ENCODE measurements at places on chromosomes 4 and X.

DNA sequence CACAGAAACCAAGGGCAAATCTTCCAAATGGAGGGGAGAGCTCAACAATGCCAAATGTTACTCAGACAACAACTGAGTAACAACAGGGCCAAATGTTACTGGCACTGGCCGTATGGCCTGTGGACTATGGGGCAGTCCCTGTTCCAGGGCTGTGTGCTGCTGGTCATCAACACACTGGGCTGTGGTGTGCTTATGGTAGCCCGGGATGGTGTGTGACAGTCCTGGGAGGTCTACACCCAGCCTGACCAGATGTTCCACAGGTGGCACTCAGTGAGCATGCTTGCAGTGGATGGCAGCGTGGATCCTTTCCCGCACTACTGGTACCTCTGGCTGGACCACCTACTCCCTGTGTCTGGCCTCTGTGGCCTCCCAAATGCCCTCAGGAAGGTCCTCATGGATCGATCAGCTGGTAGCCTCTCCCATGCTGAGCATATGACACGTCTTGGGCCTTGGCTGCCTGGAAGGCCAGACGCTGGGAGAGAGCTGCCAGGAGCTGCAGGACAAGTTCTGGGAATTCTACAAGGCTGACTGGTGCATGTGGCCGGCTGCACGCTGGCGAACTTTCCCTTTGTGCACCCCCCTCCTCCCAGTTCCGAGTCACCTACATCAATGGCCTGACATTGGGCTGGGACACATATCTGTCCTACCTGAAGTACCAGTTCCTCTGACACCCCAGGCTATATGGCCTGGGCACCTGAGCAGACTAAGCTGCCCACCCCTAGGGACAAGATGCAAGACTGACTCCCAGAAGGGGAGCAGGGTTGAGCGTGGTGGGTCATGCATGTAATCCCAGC lies 59.7 kb upstream of the IQSEC2 start:
- no peak for DNase-seq

GRCh38 chrX:124250835-124251437 lies 81.5 kb upstream of the TEX13D start:
- DNase-seq, result no peak

DNA sequence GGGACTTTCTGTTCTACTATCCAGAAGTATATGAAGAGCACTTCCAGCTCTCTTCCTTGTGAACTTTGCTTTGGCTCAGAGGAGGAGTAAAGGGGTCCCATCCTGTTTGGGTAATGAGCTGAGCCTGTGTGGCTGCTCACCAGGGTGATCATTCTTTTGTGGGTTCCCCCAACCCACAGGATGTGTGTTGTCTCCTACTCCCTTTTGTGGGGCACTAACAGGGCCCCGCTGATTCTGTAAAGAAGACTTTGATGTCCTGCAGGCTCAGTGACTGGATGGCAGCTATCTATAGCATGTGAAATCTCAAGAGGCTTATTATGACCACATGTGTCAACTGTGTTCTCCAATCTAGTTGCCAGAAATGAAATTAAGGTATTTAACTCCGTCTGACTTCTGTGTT lies 40.8 kb downstream of the ZNF518B start:
- no peak for DNase-seq

DNA sequence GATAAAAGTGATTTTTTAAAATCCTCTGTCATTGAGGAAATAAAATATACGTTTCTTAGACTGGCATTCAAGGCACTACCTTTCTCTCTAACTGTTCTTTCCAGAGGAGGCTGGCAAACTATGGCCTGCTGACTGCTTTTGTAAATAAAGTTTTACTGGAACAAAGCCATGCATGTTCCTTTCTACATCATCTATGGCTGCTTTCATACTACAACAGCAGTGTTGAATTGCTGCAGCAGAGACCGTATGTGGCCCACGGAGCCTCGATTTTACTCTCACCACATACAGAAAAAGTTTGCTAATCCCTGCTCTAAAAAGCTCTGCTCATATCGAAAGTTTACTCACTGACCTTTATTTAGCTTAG lies 20.2 kb downstream of the SETD7 start:
- no peak for DNase-seq

GRCh38 chr4:161990721-161991120 lies 173.1 kb downstream of the FSTL5 start:
- no peak for DNase-seq

- DNase-seq, result peak; percentile 20
Measured at GRCh38 chr4:5952286-5952974, 59.5 kb upstream of the CRMP1 start.

DNA sequence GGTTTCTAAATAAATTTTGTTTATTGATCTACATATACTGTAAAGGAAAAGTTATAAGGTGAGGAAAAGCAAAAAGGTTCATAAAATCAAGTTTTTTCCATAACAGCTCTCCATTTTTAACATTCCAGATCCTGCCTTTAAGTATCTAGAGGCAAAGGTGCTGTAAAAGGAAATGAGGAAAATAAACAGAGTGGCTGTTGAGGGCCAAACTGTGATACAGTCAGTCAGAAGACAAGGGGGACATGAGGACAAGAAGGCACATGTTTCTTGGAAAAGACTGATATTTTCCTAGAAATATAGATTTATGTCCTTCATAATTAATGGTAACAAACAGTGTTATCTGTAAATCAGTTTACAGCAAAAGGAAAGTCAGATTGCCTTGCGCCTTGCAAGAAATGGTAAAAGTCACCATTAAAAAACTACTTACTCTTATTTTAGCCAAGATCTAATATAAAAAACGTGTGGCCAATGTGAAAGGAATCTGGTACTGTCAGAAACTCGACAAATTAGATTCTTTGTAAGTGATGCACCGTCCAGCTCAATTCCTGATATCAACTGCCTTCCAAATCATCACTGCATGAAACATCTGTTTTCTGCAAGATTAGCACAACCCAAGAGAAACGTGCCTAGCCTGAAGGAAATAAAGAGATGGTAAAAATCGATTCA lies 34.0 kb upstream of the VEGFD start:
- DNase-seq, result no peak

GRCh38 chr4:4344915-4345527 lies 41.9 kb upstream of the NSG1 start:
- no peak for DNase-seq

DNA sequence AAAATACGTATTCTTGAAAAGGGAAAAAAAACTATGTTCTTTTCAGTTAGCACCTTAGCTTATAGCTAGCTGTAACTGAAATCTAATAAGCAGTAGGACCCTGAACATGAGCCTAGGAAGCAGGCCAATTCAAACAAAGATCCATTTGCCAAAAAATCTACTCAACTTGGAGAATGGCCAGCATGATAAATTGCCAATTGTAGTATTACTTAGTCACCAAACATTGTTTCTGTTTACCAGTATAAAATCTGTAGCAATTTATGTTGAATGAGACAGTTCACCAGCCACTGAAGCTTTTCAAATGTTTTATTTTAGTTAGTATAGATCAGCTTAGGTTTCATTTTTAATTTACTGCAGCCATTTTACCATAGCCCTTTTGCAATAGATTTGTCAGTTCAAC lies 323.6 kb upstream of the DIPK2B start:
- DNase-seq, result no peak

DNA sequence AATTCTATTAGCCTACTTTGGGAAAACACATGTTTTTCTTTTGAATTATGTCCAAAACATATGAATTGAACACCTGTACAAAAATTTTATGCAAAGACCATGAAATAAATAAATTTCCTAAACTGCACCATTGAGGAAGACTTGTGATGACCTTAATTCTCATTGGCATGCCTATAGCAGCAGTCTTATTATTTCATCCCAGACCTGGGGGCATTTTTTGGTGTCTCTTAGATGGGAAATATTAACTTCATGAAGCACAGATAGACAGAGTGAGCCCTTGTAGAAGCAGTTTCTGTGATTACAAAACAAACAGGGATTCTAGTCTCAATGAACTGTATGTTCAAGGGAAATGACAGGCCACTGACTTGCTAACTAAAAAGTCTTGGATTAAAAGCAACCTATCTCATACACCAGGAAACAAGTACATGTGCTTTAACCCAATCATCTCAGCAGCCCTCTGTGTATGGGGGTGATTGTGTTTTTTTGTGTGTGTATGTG lies 32.0 kb upstream of the HPGD start:
- no peak for DNase-seq

- DNase-seq, result no peak
Measured at GRCh38 chr4:85812776-85813175, 337.8 kb downstream of the ARHGAP24 start.

GRCh38 chr4:15691346-15692135 lies 9.9 kb downstream of the FAM200B start:
- DNase-seq, result no peak

- DNase-seq, result no peak
Measured at GRCh38 chr4:25310803-25311166, 1.8 kb upstream of the ZCCHC4 start.

DNA sequence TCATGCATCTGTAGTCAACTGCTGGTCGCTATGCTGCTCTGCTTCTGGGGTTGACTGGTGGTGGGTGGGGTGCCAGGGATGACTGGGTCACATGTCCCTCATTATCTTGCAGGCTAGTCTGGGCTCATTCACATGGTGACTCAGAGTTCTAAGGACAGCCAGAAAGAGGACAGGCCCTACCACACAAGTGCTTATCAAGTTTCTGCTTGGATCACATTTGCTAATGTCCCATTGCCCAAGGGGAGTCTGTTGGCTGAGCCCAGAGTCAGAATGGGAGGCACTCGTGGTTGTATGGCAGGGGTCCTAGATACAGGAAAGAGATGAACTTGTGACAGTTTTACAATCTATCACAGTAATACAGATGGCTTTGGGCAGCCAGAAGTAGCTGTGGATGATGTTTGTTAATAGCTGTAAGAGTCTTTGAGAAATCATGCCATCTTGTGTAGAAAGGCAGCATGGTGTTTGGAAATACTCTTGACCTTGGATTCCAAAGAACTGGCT lies 221.3 kb downstream of the GPAT3 start:
- no peak for DNase-seq

- DNase-seq, result no peak
Measured at GRCh38 chr4:143482840-143483239, 30.7 kb upstream of the SMARCA5 start.

- DNase-seq, result no peak
Measured at GRCh38 chr4:187470061-187470460, 525.5 kb upstream of the ZFP42 start.

GRCh38 chr4:84691800-84692199 lies 108.9 kb downstream of the CDS1 start:
- DNase-seq, result no peak

DNA sequence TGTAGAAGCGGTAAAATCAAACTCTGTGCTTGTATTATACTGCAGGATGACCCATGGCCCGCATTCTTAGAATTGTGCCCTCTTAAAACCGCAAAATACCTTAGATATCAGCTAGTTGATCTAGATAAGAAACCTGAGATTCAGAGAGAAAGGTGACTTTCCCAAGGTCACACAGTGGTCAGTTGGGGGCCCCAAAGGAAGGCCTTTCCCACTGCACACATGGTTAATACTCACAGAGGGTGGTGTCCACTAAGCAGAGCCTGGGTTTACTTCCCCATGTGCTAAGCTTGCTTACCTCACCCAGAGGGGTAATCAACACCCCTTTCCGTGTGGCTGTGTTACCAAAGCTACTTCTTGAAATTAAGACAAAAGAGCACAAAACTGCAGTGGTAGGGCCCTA lies 66.3 kb downstream of the RBM47 start:
- no peak for DNase-seq

DNA sequence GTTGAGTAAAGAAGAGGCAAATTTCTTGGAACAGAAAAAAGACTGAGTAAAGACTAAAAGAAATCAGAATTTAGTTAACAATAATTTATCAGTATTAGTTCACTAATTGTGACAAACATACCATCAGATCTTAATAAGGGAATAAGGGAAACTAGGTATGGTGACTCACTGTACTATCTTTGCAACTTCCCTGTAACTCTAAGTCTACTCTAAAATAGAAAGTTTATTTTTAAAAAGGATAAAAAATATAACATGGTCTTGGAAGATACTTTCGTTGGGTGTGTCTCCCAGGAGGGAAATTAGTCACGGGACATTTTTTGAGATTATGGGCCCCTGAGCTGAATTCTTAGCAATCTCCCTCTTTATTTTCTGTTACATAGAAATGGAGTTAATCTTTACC lies 97.3 kb downstream of the EMCN start:
- DNase-seq, result no peak

- DNase-seq, result peak; percentile 31
Measured at GRCh38 chr4:85147481-85148076, 181.1 kb upstream of the WDFY3 start.

DNA sequence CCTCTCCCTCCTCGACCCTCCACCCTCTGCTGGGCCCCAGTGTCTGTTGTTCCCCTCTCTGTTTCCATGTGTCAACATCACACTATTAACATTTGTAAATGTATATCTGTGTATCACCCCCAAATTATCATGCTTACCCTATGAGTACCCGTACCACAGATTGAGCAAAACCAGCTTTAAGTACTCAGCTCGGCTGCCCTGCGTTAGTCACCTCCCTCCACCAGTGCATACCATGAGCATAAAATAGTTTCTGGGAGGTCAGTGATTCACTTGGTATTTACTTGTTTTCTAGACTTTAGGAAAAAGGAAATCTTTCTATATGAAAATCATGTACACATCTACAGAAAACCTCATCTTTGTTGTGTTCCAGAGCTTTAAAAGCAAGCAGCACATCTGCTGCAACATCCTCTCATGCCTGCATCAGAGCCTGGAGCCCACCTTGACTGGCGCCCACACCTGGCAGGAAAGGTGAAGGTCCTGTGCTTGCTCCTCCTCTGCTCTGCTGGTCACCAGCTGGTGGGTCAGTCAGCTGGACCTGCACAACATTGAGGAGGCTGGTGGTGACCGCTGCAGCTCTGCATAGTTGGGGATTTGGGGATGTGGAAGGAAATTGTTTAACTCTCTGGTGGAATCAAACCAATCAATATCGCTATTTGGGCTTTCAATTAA lies 214.4 kb upstream of the KLF3 start:
- DNase-seq, result no peak

- no peak for DNase-seq
Measured at GRCh38 chr4:148254621-148255343, 187.4 kb downstream of the NR3C2 start.

DNA sequence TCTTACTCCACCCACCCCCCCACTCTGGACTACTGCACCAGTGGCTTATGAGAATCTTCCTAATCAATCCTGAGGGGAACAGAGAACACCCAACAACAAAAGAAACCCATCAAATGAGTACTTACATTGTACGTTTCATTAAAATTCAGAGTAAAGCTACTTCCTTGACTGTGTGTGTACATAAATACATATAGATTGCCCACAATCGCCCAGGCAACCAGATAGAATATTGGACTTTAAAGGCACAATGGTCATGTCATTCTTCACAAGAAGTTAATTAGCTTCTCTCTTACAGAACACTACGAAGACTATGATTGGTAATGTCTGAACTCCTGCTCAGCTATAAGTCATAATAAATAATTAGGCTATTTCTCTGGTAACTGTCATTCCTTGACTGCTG lies 12.2 kb upstream of the ATP11C start:
- no peak for DNase-seq

- no peak for DNase-seq
Measured at GRCh38 chr4:81599742-81600380, 128.2 kb upstream of the RASGEF1B start.

All from thyroid gland (tissue), 4 donors.